ENCODE measurements at places on chromosomes 5 and 9.

DNA sequence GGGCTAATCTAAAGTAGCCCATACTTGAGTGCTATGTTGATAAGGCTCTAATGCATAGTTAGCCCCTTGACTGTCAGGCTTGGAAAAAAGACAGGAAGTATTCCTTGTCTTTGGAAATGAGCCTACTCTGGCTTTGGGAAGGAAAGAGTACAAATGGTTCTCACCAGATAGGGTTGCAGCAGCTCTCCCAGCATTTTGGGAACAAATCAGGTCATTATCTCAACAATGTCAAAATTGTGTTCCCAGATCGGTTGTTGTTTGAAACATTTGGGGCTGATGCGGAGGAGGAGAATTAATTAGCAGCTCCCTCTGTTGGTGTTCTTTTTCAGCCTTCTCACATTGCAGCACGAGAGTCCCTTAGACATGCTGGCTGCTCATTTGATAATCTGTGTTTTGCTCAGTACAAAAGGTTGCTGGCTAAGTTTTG is 294.7 kb upstream of the DMRT1 start:
- peak; percentile 29 for DNase-seq

DNA sequence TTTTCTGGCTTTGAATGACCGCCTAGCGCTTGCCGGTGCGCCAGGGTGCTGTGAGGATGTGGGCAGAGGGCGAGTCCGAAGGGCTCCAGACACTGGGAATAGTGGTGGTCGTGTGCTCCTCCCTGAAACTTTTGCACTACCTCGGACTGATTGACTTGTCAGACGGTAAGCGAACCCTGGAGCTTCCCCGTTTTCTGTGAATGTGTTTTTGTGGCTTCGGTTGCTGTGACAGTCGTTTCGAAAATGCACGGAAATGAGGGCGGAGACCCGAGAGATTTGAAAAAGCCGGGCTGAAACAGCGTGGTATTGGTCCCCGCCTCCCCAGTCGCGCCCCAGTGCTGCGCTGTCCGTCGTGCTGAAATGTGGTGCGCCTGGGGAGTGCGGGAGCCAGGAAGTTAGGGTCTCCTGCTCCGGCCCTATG is 102.5 kb upstream of the GABRP start:
- DNase-seq, result no peak

DNA sequence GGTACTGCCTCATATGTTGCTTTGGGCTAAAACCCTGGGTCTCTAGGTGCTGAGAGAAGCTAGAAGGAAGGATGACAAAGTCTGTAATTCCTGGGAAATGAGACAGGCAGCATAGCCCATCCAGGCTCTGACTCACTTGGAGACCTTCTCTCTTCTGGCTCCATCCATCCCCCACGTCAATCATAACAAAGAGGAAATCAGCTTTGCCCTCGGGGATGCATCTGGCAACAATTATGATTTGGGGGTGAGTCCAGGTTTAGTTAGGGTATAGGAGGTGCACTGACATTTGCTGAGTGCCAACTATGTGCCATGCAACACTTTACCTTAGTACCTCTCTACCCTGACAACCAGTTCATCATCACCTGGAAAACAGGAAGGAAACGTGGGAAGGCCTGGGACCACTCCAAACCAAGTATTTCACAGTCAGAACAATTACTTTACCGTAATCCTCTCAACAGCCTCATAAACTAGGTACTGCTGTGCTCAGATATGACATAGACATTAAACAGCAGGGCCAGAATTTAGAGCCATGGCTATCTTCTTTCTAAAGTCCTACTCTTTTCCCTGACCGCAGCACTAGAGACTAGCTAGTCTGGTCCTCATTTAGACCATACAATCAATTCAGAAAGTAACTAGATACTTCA is 39.1 kb upstream of the GZMA start:
- DNase-seq, result no peak

DNA sequence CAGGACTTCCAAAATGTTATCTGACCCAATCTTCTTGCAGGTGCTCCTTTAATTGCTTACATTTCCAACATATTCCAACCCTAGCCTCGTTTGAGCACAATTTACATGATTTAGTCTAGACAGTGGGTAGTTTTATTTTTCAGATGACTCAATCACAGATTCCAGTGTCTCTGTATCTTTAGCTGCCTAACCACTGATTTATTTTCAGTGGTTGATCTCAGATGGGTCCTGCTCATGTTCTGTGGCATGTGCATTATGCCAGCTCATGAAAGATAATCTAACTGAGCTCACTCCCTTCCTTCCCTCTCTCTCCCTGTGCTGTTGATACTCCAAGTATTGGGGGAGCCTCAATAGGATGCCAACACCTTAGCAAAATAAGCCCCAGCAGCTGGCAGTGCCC is 106.1 kb upstream of the ICE1 start:
- no peak for DNase-seq

DNA sequence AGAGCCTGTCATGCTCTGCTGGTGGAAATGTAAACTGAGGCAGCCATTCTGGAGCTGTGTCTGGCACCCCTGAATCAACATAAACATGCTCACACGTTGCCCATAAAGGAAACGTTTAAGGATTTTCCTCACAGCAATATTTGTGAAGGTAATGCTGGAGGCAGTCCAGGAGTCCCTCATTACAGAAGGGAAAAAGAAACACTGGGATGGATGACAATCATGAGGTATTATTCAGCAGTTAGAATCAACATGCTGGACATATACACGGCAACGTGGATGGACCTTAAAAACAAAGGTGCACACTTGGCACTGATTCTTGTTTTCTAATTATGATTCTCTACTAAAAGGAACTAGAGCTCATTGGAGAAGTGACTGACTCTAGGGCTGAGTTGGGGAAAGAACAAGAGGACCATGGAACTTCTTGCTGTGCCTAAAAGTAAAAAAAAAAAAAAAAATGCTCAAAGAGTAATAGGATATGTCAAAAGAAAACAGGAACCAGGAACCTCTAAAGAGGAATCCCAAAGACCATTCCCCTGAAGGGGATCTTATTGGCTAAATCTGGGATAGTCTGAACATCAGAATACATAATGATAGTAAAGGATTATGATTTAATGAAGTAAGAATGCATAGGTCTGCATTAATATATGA is 18.6 kb downstream of the B4GALT1 start:
- no peak for DNase-seq

DNA sequence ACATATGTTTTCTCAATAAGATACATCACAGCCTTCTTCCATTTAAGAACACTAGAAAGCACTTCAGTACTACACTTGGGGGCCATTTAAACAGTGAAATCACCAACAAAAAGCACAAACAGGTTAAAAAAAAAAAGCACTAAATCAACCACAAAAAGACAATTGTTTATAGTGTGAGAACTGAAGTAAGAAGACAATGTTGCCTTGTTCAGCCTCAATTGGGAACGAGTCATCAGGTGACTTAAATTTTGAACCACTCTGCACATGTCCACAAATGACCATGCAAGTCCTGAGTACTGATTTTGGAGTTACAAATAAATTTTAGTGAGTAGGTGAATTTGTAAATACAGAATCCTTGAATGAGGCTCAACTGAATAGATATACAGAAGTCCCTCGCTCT is 37.2 kb upstream of the HNRNPA0 start:
- DNase-seq, result no peak

DNA sequence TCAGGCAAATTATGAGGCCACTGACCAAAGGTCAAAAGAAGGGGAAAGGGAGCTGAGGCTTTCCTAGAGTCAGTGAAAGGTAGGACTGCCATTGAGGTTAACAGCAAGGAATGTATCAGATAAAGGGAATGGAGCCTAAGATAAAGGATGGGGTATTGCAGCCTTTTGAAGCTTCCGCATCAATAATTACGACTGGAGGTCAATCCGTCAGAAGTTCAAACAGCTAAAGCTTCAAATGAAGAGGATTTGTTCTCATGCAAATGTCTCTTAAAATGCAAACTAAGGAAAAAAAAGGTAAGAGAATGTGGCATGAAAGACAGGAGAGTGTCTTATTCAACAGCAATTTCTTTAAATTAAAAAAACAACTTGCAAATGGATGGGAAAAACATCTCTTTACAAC is 341.1 kb upstream of the RGMB start:
- no peak for DNase-seq

- DNase-seq, result no peak
Measured at GRCh38 chr5:92472981-92473566, 1090.0 kb upstream of the ARRDC3 start.

DNA sequence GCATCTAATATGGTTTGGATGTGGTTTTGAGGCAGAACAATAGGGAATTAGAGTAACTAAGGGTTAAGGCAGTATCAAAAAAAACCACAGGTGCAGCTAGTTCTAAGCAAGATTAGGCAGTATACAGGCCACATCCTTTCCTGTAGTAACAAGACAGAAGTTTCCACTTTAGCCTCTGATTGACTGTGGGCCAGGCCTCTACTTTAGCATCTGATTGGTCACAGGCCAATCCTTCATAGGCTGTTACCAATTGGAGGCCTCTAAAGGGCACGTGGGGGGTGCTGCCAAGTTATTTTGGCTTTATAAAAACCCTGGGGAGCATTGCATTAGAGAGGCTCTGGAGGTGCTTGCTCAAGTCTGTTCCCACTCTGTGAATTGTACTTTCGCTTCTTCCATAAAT is 144.1 kb upstream of the ST8SIA4 start:
- no peak for DNase-seq

GRCh38 chr5:172985596-172985995 is 2.0 kb downstream of the ATP6V0E1 start:
- no peak for DNase-seq

DNA sequence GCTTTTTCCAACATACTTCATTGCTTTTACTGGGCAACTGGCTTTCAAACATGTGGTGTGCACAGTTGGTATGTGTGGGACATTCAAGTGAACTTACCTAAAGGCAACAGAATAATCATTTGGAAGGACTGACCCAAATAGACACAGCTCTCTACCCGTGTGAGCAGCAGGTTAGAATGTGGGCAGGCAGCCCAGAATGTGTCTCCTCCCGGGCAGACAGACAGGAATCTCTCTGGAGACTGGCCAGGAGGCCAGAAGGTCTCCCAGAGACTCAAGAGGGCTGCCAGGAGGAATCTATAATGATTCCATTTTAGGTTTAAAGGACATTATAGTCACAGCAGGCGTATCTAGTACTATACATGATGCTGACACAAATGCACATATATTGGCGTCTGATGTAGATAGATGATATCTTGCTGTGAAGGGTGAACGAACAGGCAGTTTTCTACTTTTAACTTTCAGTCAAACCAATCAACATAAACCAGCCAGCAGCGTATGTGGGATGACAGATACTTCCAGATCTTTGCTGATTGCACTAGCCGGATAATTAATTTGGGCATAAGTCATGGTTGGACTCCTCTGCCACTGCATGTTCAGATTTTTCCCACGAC is 297.4 kb upstream of the ZNF608 start:
- DNase-seq, result no peak

- DNase-seq, result no peak
Measured at GRCh38 chr9:121910491-121911040, 182.5 kb downstream of the TTLL11 start.

DNA sequence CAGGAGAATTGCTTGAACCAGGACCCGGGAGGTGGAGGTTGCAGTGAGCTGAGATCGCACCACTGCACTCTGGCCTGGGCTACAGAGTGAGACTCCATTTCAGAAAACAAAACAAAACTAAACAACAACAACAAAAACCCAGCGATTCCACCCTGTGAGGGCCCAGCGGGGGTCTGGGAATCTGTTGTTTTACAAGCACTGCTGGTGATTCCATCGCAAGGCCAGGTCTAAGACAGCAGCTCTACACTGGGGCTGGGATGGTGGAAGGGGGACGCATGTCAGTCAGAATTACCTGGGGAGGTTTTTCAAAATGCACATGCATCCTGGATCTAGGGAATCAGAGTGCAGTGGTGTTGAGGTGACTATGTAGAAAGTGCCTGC is 90.9 kb downstream of the ANKRD55 start:
- DNase-seq, result no peak

- DNase-seq, result no peak
Measured at GRCh38 chr9:129121483-129121882, 10.3 kb downstream of the PTPA start.

DNA sequence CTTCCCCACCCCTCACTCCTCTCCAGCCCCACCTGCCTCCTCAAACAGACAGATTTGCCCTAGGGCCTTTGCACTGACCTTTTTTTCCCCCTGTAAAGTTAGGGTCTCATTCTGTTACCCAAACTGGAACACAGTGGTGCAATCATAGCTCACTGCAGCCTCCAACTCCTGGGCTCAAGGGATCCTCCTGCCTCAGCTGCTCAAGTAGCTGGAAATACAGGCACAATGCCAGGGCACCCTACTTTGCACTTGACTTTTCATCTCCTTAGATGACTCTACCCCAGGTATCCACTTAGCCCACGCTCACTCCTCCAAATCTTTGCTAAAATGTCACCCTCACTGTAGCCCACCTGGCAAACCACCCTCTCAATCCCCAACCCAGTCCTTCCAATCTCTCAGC is 2.2 kb downstream of the DYNC2I2 start:
- DNase-seq, result no peak

DNA sequence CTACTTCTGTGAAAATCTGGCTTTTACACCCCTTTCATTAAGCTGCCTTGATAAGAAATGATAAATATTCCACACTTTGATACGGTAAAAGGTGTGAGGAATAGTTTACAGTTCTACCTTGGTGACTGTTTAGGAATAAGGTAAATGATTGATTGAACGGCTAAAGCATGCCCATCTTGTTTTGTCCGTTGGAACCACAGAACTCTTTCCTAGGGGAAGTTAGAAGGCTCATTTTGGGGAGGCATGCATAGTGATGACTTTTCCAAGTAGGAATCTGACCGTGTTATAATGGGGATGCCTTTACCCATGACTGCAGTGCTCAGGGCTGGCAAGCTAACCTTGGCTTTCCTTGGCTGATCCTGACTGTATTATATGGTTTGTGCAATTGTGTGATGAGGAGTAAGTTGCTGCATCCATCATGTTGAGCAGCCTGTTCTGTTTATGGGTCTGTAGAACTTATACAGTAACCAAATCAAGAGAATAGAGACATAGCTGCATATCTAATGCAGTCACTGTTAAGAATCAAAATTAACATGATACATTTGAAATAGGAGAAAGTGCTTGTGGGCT is 24.5 kb downstream of the PCSK5 start:
- no peak for DNase-seq

GRCh38 chr5:52856564-52856963 is 68.8 kb downstream of the ITGA1 start:
- DNase-seq, result no peak

GRCh38 chr5:146789712-146790653 is 88.6 kb downstream of the PPP2R2B start:
- DNase-seq, result no peak

- no peak for DNase-seq
Measured at GRCh38 chr5:151123897-151124751, 33.5 kb downstream of the ANXA6 start.

DNA sequence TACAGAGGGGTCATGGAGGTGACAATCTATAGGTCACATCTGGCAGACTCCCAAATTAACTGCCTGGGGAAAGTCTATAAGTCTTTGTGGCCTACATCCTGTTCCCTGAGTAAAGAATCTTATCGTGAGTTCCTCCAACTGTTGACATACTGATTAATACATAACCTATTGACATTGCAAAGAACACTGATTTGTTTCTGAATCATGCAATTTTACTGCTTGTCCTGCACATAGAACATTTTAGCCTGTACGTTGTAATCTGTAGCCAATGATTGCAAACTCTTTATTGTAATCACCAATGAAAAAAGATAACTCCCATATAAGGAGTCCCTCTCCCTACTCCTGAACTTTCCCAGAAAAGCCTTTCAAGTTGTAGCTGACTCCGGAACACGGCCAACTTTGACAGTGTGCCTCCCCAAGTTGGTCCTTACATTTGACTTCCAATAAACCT is 18.8 kb upstream of the OR2K2 start:
- no peak for DNase-seq

Data from C1 segment of cervical spinal cord (tissue), 14 donors.